ENCODE measurements at places on chromosomes 16 and 17.

DNA sequence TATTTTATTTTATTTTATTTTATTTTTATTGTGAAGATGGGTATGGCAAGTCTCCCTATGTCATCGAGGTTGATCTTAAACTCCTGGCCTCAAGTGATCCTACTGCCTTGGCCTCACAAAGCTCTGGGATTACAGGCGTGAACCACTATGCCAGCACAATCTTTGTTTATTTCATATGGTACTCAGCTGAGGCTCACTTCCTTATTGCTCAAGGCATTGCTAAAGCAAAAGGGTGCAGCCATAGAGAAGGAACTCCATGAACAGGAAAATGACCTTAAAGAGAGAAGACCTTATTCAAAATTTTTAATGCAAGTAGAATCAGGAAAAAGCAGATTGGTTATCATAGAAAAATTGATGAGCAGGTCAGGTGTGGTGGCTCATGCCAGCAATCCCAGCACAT lies 110.6 kb upstream of the RBBP6 start:
- no peak for DNase-seq

- DNase-seq: no peak
These were observed 3.9 kb upstream of the TPPP3 start for GRCh38 chr16:67397036-67397801.

DNA sequence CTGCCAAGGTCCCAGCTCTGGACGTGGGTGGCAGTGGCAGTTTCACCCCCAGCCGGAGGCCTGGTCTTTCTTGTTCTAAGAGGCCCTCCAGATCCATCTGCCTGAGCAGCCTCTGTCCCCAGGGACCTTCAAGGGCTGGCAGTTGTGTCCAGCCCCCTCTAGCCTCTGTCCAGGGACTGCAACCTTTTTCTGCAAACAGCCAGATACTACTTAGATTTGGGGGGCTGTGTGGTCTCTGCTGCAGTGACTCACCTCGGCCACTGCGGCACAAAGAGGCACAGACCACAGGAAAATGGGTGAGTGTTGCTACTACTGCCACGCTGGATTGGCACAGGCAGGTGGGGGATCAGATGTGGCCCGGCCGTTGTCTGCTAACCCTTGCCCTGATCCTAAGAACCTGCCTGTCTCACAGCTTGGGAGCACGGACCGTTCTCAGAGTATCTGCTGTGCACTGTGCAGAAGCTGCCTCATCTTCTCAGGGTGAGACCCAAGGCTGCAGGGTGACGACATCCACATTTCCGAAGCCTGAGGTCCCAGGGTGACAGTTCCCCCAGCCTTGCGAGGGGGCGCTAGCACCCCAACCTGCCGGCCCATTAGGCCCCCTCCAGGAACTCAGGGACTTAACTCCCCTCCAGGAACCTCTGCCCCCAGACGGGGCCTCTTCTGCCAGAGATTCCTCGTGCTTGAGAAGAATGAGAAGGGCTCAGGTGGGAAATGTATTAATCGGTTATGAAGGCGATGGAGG lies 27.6 kb downstream of the MXRA7 start:
- no peak for DNase-seq

- no peak for DNase-seq
These were observed 9.6 kb upstream of the MPP2 start for GRCh38 chr17:43917016-43917347.

DNA sequence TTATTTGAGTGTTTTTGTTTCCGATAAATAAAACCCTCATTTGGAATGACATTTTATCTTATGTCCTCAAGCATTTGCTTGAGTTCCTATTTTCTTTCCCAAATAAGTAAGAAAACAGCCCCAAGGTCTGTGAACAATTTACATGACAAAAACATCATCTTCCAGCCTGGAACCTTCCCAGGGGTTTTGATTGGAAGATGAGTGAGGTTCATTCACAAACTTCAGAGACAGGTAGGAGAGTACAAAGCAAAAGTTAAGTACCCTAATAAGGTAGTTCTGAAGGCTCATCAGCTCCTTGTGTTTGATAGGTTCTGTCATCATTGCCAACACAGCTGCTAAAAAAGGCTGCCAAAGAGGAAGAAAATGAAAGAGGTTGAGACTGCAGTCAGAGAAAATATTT lies 772.8 kb downstream of the CDH8 start:
- DNase-seq: no peak

DNA sequence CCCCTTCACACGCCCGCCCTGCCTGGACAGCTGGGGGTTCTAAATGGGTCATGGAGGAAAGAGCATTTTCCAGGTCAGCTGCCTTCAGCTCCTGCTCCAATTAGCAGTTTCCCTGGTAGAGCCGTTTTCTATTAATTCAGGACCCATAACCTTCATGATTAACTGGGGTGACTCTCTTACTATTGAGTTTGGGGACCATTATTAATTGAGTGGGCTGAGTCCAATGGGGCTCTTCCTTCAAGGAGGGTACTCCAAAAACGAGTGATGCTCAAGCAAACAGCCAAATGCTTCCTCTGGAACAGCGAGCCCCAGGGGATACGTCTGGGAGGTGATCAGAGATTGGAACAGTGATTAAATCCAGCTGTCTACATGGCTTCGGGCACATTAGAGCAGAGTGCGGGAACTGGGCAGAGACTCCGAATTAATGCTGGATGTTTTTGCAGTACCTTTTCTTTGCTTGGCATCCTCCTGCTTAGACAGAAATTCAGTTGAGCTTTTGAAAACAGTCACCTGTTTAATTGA lies 68.1 kb upstream of the CACNG3 start:
- DNase-seq: no peak

- DNase-seq: no peak
These were observed 211.3 kb downstream of the CA10 start for GRCh38 chr17:51947160-51947735.

DNA sequence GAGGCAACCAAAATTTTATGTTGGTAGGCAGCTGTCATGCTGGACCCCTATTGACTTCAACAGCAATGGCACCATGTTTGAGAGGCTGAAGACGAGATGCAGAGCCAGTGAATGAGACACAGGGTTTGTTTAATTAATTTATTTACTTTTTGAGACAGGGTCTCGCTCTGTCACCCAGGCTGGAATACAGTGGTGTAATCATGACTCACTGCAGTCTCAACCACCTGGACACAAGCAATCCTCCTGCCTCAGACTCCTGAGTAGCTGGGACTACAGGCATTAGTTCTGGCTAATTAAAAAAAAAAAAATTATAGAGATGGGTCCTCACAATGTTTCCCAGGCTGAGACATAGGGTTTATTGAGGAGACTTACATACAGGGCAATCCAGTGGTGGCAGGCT lies 36.2 kb upstream of the PPM1D start:
- DNase-seq: no peak

DNA sequence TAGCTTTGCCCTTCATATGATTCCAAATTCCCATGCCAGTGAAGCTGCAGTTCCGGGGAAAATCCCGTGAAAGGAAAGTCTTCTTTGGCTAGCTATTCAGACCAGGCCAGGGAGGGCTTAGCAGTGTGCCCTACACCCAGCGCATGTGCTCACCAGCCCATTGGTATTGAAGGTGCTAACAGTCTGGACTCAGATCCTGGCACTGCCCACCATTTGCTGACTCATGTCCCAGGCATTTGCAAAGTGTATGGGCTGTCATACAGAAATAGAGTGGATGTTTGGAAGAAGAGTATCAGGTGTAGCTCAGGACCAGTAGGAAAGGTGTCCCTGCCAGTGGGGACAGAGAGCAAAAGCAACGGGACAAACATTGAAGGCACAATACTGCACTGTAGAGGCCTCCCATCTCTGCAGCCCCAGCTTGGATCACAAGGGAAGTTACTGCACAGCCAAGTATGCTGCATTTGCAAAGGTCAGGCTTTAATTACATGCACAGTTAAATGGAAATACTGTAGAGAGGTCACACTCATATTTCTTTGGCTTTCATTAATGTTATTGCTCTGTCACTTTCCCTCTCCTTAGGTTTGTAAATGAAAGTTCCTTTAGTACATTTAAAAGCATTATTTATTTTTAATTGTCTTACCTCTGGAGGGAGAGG lies 220.0 kb downstream of the IRX3 start:
- no peak for DNase-seq

GRCh38 chr17:7897773-7898172 lies 9.2 kb downstream of the CHD3 start:
- no peak for DNase-seq
